ENCODE measurements at places on chromosomes 1 and 21.

- DNase-seq = no peak
These were observed 606.3 kb upstream of the PLXNA2 start for GRCh38 chr1:208850442-208850841.

DNA sequence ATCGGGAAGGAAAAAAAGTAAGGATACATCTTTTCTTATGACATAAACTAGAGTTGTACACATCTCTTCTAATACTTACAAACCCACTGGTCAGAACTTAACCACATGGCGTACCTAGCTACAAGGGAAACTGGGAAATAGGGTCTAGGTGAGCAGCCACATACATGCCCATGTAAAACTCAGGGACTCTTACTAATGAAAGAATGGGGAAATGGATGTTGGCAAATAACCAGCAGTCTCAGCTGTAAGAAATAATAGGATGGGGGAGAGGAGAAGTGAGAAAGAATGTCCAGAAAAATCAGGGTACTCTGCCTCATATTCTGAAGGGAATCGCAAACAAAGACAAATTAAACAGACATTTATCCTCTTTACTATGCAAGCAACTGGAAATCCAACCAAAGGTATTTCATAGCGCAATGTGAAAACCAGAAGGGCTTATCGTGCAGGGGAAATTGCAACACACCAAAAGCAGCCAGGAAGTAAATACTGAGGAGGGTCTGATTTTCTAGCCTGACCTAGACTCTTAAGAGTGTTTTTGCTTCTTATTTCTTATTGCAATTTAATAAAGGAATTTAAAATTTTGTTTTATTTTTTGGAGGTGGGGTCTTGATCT is 17.5 kb downstream of the GTF2B start:
- no peak for DNase-seq

GRCh38 chr1:98497497-98497896 is 164.0 kb upstream of the SNX7 start:
- DNase-seq = no peak

DNA sequence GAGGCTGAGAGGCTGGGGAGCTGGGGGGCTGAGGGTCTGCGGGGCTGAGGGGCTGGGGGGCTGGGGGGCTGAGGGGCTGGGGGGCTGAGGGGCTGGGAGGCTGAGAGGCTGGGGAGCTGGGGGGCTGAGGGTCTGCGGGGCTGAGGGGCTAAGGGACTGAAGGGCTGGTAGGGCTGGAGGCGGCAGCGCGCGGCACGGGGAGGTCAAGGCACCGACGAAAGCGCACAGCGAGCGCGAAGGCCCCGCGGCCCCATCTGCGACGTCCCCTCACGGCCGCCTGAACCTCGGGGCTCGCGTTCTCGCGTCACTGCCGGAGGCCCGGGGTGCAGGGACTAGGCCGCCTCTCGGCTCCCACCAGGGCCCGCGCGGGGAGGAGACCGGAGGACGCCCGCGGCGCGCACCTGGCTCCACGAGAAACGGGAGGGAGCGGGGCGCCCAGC is 356 bp downstream of the INTS11 start:
- DNase-seq = no peak

GRCh38 chr1:186760446-186760845 is 68.3 kb upstream of the PLA2G4A start:
- DNase-seq = no peak

- DNase-seq = no peak
These were observed 58.2 kb upstream of the LRRC8B start for GRCh38 chr1:89466307-89466930.

- no peak for DNase-seq
These were observed 115.7 kb downstream of the AKT3 start for GRCh38 chr1:243734308-243734695.

DNA sequence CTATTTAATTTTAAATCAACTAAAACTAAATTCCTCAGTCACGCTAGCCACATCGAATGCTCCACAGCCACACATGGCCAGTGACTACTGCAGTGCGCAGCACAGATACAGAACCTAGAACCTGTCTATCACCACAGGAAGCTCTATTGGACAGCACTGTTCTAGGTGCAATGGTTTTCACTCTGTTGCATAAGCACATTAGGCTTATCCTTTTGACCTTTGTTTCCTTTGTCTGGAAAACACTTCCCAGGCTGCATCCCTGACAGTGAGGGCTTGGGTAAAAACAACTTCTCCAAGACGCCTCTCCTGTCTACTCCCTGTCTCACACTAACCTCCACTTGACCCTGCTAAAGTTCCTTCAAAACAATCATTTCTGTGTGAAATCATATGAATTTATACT is 33.6 kb upstream of the RAP1GAP start:
- DNase-seq = no peak

DNA sequence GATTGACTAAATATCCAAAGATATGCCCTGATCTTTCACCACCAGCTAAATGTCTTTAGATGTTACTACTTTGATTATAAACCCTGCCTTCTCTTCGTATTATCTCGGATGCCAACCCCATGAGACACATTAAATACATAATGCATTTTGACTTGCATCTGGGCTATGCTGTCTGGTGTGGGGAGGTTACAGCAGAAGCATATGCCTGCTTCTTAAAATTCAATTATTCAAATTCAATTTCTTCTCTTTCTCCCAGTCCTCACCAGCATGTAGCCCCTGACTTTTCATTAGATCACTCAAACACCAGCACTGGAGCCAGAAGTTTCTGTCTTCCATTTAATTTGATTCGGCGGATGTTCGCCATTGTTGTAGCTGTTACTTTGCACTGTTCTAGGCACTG is 360.7 kb upstream of the CAMK1G start:
- no peak for DNase-seq

DNA sequence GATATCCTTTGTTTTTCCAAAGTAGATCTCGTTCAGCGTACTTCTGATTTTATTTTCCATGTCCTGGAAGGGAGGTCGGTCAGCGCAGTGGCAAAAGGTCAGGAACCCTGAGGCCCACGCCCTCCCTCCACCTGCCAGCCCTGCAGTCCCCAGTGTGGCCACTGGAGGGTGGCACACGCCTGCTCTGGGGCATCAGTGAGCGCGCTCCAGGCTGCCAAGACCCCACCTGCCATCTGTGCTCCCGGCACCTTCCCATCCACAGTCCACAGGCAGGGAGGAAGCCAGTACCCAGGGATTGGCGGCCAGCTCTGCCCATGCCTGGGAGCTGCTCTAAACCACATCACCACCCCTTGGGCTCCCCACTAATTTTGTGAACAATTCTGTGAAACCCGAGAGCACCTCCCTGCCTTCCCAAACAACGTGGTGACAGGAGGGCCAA is 32.3 kb downstream of the SLC66A1 start:
- DNase-seq = no peak

- DNase-seq = no peak
These were observed 48.0 kb downstream of the MAN1C1 start for GRCh38 chr1:25664357-25665199.

- DNase-seq = no peak
These were observed 513 bp upstream of the HHAT start for GRCh38 chr1:210328032-210328745.

DNA sequence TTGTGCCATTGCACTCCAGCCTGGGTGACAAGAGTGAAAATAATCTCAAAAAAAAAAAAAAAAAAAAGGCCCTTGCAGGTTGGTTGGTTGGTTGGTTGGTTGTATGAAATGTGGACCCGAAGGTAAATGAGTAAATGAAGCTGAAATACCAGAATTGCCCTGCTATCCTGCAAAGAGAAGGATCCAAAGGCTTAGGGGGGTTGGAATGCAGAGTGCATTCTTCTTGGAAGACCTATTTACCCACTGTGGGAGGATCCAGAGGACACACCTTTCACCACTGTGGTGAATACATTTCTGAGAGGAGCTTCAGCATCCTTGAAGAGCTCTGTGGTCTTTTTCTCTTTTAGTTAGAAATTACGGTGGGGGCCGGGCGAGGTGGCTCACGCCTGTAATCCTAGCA is 28.7 kb upstream of the EIF4G3 start:
- no peak for DNase-seq

DNA sequence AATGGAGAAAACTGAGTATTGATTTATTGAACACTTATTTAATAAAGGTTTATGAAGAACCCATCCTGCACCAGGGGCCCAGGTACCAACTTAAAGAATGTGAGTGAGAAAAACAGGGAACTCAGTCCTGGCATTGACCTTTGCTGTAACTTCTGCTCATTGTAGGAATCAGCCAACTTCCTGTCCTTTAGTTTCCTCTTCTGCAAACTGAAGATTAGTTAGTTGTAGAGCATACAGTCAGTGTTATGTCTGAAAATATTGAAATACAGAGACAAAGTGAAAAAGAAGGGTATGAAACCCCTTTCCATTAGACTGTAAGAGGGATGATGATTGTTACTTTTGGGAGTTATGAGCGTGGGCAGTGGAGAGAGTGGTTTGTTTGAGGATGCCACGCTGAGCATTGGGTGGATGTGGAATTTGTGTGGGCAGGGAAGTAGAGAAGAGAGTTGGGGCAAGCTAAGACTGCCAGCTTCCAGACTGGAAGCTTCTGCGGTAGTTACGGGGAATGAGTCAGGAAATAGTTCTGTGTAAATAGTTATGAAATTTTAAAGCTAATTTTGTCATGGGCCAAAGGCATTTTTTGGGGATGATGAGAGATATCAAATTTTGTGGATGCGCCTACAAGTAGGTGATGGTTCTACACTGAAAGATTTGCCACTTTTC is 89.2 kb downstream of the GPR88 start:
- no peak for DNase-seq

DNA sequence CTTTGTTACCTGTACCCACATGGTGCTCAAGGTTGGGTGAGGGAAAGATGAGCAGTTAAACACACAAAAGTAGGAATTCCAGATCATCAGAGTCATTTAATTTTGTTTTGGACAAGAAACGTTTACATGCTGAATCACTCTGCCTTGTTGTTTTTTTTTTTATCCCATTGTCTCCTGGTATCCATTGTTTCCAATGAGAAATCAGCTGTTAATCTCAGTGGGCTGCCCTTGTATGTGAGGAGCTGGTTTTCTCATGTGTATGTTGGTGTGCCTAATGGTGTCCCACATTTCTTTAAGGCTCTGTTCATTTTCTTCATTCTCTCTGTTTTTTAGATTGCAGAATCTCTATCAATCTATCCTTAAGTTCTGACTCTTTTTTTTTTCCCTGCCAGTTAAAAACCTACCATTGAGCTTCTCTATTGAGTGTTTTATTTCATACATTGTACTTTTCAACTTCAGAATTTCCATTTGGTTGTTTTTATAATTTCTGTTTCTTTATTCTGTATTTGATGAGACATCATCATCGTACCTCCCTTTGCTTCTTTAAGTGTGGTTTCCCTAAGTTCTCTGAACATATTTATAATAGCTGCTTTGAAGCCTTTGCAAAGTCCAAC is 8.8 kb upstream of the OBSCN start:
- no peak for DNase-seq

GRCh38 chr21:28758042-28758882 is 234.4 kb downstream of the LTN1 start:
- no peak for DNase-seq

Measured in stimulated activated CD8-positive, alpha-beta memory T cell treated with anti-CD3 and anti-CD28 coated beads, Interleukin-4, amount 100 ng/mL, for 1 hour (primary cell).